ENCODE measurements at places on chromosomes 3 and 15. TPM values are rescaled to one million over a fixed set of nuclear protein-coding genes. Genes with fewer than 3 reads are reported as not detected.

DNA sequence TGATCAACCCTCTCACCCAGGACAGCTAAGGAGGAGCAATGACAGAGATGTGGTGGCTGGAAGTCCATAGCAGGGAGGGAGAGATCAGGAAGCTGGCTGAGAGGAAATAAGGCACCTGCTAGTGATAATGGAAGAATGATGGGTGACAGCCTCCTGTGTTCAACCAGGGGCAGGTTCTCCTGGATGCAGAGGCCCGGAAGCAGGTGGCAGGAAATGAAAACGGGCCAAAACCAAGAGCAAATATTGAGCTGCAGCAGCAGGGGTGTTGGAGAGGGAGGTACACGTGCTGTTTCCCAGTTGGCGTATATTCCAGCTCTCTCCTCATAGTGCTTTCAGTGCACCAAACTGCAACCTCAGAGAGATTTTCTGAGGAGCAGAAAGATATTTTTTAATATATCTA is 213.4 kb upstream of the TBL1XR1 start:
- no peak for DNase-seq

DNA sequence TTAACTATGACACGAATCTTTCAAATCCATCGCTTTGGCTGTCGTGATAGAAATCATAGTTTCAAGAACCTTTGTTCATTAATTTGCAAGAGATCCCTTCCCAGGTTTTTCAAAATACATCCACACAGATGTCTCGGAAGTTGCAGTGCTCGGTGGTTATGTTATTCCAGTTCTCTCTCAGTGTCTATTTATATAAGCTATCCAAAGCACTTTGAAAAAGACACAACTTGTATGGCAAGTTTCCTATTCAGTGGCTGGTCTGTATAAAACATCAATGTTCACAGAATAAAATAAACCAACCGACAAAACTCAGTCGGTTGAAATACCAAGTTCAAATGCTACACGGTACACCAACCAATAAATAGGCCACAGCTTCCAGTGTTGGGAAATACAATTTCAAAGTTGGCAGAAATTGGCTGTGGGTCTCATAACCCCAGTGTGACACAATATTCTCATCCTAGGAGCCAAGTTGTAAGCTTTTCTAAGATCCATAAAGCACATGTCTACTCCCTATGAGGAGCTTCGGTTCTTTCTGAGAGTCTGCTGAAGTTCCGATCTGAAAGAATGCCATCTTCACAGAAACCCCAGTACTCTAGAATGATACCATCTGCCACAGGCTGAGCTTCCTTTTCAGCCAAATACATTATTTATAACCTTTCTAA is 23.7 kb downstream of the SATB1 start:
- DNase-seq = no peak

DNA sequence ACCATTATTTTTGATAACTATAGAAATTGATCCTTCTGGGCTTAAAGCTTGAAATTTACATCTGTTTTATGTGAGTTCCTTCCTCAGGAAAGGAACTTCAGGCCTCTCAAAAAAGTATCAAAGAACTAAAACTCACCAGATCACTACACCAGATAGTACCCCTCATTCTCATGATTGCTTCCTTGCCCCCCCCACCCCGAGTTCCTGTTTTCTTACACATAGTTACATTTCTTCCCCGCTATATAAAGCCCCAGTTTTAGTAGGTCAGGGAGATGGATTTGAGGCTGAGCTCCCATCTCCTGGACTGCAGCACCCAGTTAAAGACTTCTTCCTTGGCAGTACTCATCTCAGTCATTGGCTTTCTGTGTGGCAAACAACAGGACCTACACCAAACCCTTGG is 80.3 kb upstream of the HRH1 start:
- no peak for DNase-seq

- DNase-seq = peak; percentile 70
Observed at GRCh38 chr3:31958701-31959152, 22.3 kb downstream of the OSBPL10 start.

GRCh38 chr3:26105261-26105660 is 315.4 kb downstream of the OXSM start:
- DNase-seq = no peak

GRCh38 chr15:101438482-101439284 is 50.8 kb downstream of the PCSK6 start:
- peak; percentile 85 for DNase-seq

The HMG20A gene
- polyA plus RNA-seq = 44.2 TPM

GRCh38 chr3:194028434-194029004 is 107.4 kb upstream of the HES1 start:
- no peak for DNase-seq

GRCh38 chr3:184362668-184363546 is 1.4 kb downstream of the POLR2H start:
- peak; percentile 96 for DNase-seq

- no peak for DNase-seq
Observed at GRCh38 chr3:77323626-77324025, 283.7 kb downstream of the ROBO2 start.

The GRM7 gene
- 3.2 TPM for polyA plus RNA-seq

DNA sequence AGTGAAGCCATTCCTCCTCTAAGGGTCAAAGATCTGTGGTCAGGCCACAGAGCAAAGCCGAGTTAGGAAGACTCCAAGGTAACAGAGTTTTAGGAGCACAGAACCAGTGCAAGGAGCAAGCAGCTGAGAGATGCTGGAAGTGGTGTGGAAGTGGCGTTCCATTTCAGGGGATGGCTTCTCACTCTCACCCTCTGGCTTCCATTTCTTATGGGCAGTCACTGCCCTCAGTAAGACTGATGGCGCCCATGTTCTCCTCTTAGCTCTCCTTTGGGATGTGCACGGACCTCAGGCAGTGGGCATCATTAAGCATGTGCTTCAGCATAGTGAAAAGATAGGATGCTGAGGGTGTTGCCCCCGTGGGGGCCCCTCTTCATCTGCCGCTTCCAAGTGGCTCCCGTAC is 90.3 kb downstream of the ASB7 start:
- DNase-seq = no peak

The EPHB3 gene
- polyA plus RNA-seq = 2.6 TPM

DNA sequence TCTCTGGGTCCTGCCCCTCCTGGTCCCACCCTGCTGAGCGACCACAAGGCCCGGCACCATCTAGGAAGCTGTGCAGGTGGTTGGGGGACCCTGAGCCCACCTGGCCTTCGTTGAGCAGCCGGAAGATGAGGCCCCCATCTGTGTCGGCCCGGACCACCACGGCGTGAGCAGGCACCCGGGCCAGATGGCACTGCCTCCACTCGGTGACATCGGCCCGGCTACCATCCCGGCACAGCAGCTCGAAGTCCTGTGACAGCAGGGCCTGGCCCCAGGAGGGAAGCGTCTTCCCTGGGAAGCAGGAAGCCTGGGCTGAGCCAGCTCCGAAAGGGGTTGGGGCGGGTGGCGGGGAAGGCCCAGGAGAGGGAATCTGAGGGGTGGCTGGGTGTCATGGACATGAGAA is 12.6 kb downstream of the MELTF start:
- no peak for DNase-seq

GRCh38 chr3:64368257-64369020 is 143.2 kb upstream of the PRICKLE2 start:
- DNase-seq = no peak

DNA sequence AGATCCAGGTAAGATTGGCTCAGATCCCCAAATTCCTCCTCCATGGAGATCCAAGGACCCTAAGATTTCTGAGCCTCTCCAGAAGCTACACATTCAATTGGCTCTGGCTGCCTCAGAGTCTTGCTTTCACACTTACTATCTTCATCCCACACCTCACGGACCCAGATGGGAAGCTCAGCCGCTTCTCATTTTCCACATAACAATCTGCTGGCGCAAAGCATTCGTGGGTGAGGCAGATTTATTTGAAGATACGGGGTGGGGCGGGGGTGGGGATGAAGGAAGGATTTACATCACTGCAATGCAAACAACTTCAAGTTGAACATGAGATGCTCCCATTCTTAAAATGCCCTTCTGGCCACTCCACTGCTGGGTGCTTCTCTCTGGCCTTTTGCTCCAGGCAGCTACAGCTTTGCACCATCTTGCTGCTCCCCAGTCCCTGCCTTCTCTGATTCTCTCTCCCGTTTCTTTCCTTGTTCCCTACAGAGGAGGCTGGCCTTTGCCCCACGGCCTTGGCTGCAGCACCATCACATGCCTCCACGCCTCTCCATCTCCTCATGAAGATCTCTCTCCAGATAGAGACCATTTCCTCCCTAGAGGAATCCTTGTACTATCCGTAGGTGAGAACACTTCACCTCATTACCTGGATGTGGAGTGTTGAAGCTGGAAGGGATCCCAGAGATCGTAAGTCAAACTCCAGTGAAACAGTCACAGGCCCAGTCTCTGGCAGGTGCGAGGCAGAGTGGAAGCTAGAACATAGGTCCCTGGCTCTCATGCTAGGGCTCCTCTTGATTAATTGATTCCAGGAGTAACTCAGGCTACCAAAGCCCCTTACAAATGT is 175.9 kb downstream of the RPLP1 start:
- DNase-seq = no peak

The GOLGA8J gene
- polyA plus RNA-seq = 6.3 TPM

GRCh38 chr15:68373028-68373427 is 58.9 kb downstream of the ITGA11 start:
- no peak for DNase-seq

The CADM2 gene
- 1.3 TPM for polyA plus RNA-seq

GRCh38 chr3:72985576-72985975 is 11.0 kb upstream of the PPP4R2 start:
- DNase-seq = no peak

DNA sequence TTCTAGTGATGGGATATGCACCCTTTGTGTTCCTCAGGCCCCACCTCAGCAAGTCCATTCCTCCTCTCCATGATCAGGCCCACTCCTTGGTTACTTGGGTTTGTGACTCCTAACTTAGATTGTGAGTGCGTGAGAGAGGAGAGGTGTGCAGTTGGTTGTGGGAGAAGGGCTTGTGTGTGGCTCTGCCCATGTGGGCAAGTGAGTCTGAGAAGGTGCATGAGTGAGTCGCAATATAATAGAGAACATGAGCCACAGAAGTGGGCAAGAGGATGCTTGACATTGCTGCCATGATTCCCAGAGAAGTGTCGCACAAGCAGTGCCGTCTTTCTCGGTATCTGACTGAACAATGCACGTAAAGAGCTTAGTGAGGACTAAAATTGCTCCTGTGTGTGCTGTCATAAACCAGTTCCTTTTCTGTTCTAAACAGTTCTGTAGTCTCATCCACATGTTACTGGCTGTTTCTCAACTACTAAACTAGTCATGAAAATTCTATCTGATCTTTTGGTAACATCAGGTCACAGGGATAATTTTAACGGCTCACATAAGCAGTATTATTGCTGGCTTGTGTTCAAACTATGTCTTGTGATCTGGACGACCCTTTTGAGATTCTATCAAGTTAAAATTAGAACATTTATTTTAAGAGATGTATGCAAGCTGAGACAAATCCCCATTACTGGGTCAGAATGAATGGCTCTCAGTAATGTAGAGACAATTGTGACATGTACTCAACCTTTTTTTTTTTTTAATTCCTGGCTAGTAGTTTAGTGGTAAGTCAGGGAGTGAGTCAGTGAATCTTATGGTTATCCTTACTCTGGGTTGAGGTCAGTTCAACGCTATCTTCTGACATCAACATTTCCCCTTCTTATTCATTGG is 25.6 kb downstream of the GYG1 start:
- no peak for DNase-seq

GRCh38 chr15:74913041-74913440 is 6.4 kb upstream of the FAM219B start:
- DNase-seq = no peak

The TMCO5A gene
- 100 TPM for polyA plus RNA-seq

The NOX5 gene
- polyA plus RNA-seq = 7.9 TPM

- no peak for DNase-seq
Observed at GRCh38 chr3:108102420-108103039, 11.7 kb upstream of the CD47 start.

- DNase-seq = no peak
Observed at GRCh38 chr3:16999161-16999560, 114.4 kb downstream of the PLCL2 start.

DNA sequence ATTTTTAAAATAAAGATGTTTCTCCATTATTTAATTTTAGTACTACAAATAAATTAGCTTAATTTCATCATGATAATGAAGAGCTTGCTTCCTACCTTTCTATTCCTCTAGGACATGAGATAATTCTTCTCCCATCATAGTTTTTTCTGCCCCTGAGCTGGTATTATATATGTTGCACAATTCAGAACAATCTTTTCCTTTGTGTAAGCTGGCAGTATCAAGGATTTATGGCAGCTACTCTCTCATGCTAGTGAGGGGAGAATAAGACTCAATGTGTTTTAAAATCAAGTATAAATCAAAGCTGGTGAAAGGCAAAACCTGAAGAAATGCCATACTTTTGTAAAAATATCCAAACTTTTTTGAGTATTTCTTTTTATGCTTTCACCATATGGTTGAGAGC is 1405.3 kb downstream of the SI start:
- no peak for DNase-seq

DNA sequence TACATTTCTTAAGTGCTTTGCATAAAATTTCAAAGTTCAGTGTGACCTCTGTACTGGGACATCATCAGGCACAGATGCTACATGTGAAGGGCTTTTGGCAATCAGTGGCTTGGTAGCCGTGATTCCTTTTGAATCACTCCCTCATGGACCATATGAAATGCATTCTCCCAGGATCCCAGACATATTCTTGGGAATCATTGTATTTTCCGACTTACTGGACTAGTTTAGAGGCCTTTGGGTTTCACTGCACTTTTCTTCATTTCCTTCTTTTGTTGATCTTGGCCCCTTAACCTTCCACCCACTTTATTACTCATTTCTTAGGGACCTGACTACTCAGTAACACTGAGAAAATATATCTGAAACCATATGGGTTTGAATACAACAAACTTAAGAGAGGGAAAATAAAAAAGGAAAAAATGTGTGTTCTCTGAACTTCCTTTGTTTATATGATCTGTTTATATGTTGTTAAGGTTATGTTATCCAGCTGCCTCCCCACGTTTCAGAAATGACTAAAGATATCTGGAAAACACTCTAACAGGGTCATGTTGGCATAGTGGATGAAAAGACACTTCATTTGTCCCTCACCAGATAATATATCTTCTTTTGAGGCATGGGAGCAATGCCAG is 35.1 kb downstream of the HMG20A start:
- DNase-seq = no peak

DNA sequence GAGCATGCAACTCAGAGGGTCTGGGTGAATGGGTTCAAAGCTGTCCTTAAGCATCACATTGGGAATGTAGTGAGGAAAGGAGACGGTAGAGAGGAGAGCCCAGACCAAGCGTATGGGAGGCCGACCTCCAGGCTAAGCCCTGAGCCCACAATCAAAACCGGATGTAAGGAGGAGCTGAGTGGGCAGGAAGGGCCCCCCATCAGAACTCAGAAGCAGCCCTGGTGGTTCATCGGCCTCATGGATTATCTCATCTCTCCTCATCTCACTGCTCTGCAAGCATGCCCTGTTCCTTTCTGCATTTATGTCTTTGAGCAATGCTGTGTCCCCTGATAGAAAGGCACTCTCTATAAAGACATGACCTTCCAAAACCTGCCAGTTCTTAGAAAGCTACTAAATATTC is 6.2 kb downstream of the HDC start:
- DNase-seq = no peak

- no peak for DNase-seq
Observed at GRCh38 chr3:44132061-44132460, 109.6 kb upstream of the TOPAZ1 start.

GRCh38 chr15:81097890-81098280 is 36.2 kb upstream of the CFAP161 start:
- DNase-seq = no peak

GRCh38 chr3:128727059-128727458 is 1.1 kb downstream of the RAB7A start:
- no peak for DNase-seq
